ENCODE measurements at places on chromosomes 1 and 21.

DNA sequence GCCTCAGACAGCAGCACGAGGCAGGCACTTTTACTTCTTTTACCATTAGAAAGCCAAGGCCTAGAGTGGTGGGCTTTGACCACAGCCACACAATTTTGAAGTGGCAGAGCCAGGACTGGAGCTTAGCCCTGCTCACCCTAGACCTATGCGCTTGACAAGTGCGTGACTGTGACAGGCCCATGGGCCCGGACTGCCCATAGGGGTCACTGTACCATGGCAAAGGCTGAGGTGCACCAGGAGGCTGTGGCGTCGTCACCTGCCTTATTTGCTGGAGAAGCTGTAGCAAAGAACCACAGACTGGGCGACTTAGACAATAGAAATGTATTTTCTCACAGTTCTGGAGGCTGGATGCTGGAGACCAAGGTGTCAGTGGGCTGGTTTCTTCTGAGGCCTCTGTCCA lies 2.6 kb upstream of the TMEM82 start:
- no peak for DNase-seq

DNA sequence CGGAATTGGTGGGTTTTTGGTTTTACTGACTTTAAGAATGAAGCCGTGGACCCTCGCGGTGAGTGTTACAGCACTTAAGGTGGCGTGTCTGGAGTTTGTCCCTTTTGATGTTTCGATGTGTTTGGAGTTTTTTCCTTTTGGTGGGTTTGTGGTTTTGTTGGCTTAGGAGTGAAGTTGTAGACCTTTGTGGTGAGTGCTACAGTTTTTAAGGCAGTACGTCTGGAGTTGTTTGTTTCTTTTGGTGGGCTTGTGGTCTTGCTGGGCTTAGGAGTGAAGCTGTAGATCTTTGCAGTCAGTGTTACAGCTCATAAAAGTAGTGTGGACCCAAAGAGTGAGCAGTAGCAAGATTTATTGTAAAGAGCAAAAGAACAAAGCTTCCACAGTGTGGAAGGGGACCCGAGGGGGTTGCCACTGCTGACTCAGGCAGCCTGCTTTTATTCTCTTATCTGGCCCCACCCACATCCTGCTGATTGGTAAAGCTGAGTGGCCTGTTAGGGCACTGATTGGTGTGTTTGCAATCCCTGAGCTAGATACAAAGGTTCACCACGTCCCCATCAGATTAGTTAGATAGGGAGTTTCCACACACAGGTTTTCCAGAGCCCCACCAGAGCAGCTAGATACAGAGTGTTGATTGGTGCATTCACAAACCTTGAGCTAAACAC lies 20.9 kb downstream of the HENMT1 start:
- no peak for DNase-seq

DNA sequence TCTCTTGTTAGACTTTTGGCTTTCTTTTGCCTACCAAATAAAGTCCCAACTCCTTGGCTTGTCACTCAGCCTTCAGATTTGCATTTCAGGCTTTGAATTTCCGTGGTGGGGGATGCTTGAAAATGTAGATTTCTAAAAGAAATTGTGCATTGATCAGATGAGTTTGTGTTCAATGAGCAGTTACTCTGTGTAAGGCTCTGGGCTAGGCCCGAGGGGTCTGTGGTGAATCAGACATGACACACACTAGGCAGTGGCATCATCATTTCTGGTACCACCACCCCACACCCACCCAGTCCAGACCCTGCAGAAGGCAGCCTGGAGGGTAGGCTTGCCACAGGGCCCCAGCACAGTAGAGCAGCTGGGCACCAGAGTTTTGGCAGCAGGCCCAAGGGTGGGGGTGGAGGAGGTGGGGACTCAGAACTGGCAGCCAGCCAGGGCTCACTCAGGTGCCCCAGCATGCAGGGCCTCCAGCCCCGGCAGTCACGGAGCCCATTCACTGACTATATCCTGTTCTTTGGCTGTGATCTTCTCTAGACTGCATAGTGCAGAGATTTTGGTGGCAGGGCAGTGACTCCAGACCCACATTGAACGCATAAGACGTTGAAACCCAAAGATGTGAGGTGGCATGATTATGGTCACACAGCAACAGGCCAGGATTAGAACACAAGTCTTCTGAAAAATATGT lies 97.2 kb upstream of the ARTN start:
- peak; percentile 87 for DNase-seq

DNA sequence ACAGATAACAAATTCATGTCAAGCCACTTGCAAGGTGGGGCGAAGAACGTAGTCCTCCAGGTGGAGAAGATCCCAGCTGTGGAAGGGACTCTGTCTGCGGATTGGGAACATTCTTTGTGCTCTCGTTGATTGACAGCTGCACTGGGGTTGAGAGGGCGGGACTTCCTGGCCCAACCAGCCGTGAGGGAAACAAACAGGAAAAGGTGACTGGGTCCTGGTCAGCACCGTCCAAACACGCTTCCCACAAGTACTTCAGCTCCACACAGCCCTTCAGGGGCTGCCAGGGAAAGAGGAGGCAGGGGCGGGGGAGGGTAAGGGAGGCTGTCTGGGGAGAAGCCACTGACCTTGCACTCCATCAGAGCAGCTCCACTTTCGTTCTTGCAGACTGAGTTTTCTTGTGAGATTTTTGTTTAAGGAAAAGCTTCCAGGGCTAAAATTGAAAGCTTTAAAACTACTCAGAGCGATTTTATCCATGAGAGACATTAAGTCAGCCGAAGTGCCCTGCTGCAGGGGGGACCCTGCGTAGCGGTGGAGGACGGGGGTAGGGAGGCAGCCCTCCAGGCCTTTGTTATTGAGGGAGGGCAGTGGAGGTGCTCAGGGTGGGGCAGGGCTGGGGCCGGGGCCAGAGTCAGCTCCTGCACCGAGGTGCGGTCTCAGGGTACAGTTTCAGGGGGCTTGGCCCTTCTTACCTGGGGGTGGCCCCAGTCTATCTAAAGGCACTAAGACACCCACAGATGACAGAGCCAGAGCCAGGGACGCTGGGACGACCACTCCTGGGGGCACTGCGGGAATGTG lies 21.6 kb upstream of the STUM start:
- no peak for DNase-seq

- DNase-seq: no peak
Measured at GRCh38 chr1:4115191-4115900, 215.3 kb upstream of the C1orf174 start.

GRCh38 chr1:8822373-8823294 lies 5.2 kb upstream of the RERE start:
- peak; percentile 75 for DNase-seq

DNA sequence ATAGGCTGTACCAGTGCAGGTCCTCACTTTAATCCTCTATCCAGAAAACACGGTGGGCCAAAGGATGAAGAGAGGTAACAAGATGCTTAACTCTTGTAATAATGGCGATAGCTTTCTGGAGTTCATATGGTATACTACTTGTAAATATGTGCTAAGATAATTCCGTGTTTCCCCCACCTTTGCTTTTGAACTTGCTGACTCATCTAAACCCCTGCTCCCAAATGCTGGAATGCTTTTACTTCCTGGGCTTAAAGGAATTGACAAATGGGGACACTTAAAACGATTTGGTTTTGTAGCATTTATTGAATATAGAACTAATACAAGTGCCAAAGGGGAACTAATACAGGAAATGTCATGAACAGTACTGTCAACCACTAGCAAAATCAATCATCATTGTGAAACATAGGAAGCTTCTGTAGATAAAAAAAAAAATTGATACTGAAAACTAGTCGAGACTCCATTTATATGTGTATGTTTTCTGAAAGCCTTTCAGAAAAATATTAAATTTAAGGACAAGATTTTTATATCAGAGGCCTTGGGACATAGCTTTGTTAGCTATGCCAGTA lies 7.0 kb downstream of the SOD1 start:
- no peak for DNase-seq

DNA sequence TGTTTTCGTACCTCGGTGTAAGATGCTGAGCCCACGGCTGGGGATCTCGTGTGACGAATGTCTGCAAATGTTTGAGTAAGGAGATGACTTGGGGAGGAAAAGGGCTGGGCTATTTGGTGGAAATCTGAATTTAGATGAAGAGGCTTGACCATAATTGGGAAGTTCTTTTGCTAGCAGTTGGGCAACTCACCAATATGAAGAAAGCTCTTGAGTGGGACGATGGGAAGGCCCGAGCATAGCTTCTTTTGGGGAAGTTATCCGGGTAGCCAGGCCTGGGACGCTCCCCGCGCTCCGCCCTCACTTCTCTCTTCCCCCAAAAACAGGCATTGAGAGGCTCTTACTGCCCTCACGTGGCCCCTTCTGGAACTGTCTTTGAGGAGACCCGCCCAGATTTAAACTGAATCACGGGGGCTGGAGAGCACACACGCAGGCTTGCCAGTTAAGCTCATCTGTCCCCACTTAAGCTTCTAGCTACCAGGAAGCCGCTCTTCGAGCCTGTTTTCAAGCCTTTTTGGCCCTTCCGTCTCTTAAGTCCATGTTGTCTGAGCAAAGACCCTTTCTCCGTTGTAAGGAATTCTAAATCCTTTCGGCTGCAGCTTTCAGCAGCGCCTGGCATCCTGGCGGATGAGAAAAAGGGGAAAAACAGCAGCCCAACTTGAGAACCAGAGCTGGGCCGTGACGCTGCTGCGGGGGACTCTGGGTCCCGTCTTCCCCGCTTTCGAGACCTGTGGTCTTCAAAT lies 93.1 kb downstream of the NID1 start:
- DNase-seq: peak; percentile 87

DNA sequence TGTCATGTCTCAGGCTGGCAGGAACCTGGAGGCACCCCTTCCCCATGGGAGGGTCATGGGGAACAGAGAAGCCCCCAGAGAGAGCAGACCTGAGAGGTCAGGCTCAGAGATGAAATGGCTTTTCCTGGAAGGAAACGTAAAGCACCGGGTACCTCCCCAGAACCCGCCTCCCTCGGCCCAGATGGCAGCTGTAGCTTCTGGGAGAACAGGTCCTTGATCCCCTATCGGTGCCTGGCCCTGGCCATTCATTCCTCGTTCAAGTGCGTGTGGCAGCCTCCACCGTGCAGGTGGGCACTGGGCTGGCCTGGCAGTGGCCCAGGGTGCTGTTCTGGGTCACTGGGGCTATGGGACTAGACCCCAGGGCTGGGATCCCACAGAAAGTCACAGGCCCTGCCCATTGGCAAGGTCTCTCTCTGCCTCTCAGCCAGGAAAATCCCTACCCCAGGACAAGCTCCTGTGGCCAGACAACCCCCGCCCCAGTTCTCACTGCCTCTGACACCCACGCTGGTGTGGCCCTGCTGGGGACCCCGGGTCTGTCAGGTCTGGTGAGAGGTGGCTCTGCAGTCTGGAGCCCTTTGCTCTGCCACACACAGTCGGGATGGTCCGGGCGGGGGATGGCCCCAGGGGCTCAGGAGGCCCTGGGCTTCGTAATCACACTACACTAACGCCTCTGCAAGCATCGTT lies 183.2 kb upstream of the VAMP3 start:
- no peak for DNase-seq

GRCh38 chr1:168381850-168382249 lies 101.2 kb downstream of the TBX19 start:
- DNase-seq: no peak

DNA sequence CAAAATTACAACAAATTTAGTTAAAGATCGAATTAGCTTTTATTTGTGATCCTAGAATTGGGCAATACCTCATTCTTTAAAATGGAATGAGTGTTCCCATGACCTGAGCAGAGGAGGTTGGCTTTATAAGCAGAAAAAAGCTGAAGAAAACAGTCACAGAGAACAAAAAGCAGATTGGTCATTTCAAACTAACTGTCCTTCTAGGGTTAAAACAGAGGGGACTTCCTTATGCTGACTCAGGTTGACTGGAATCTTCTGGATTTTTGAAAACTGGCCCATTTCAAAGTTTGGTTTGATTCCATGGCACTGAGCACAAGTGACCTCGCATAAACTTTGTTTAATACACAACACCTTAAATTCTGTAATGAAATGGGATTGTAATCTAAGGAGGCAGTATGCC lies 17.6 kb downstream of the NFASC start:
- no peak for DNase-seq

- no peak for DNase-seq
Measured at GRCh38 chr1:234188454-234188792, 184.8 kb upstream of the COA6 start.

GRCh38 chr1:98903726-98904125 lies 100.9 kb downstream of the PLPPR5 start:
- DNase-seq: no peak

DNA sequence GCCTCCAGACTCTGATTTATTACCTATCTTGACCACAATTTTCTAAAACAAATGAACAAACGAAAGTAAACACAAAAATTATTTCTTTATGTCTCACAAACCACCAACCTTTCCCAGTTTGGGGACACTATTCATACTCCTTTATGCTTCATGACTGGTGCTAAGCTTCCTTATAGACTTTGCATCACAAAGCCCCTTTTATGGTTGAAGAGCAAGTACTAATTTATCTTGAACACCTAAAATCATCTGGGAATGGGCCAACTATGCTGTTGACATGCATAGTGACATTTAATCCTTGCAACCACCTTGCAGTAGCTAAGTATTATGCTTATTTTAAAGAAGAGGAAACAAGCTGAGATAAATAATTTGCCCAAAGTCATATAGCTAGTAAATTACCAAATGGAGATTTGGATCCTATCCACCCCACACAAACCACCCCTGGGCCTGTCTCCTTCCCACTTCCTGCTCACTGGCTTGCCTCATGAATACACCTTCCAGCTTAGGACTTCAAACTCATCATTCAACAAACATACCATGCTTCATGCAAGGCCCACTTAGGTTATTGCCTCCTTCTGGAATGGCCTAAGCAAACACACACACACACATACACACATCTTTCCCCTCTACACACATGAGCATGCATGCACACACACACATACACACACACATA lies 192.2 kb downstream of the PLPP3 start:
- DNase-seq: no peak

DNA sequence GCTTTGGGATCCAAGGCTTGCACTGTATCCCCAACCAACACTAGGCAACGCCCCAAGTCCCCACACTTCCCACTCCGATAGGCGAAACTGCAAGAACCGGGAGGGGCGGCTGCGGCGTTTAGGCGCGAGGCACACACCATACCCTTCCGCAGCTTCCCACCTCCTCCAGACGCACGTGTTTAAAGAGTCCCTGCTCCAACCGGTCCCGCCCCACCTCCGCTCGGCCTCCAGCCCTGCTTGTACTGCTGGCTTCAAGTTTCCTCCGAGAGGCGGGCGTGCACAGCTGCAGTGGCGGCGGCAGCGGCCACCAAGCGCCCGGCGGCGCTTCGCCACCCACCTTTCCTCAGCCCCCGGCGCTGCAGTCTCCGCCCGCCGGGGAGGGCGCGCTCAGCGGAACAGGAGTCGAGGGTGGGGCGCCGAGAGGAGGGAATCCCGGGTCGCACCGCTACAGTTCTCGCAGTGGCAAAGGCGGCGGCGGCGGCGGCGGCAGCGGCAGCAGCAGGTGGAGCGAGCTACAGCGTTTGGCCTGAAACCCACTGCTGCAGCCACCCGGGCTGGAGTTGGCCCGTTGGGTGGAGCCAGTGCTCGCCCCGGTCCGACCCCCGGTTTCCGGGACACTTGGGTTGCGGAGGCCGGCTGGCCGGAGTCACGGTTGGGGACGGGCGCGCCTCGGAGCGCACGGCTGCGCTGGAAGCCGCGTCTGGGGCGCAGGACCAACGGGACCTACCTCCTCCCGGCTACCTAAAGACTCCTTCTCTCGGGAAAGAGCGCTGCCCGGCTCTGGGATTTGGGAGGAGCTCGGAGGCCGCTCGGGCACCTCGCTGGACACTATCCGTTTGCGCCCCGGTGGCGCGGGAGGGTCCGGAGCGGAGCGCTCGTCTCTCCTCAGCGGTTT lies at the start of gene CNIH3:
CNIH3 (plus strand) TSS at position 457 of the 895 bp plus-strand sequence. CDS start 858 bp downstream, outside the sequence.
- no peak for DNase-seq

- DNase-seq: no peak
Measured at GRCh38 chr1:202223121-202223860, 29.7 kb downstream of the LGR6 start.

Measured in hematopoietic multipotent progenitor cell treated with erythropoietin and hydrocortisone succinate and interleukin-3 and kit ligand, for 8 days (in vitro differentiated cells).